Activated CD4-positive, alpha-beta memory T cell treated with anti-CD3 and anti-CD28 coated beads for 36 hours (primary cell): ENCODE measurements at places on chromosomes 7 and 10. TPM values are rescaled to one million over a fixed set of nuclear protein-coding genes. Genes with fewer than 3 reads are reported as not detected.

AKR1C2 gene
- total RNA-seq: not detected

- DNase-seq: no peak
These were observed 48.2 kb upstream of the VIPR2 start for GRCh38 chr7:159192725-159193453.

DNA sequence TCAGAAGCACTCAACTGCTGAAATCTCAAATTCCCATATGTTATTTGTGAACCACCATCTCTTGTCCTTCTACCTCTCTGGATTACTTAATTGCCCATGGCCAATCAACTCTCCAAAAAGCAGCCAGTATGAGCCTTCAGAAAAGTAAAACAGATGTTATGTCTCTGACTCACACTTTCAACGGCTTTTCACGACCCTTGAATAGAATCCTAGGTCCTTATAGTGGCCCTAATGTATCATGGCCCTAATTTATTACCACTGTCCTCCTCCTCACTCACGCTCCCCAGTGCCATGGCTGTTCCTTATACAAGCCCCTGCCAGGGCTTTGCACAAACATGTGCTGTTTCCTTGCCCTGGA, 20.0 kb downstream of the ZNF438 start:
- no peak for DNase-seq

DNA sequence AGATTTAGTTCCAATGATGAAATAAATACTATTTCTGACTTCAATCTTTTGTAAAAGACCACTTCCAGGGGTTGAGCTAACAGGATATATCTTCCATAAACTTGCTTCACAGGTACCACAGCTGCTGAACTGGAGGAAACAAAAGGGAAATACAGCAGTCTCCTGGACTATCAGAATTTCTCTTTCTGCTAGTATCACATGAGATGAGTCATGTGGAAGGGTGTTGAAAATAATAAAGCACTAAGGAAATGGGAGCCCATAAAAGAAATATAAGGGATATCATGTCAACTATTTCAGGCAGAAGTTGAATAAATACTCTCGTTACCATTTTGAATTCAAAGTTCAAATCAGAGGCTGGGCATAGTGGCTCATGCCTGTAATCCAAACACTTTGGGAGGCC, 250.3 kb upstream of the NFE2L3 start:
- no peak for DNase-seq
